ENCODE measurements at places on chromosomes 3 and 15. TPM values are rescaled to one million over a fixed set of nuclear protein-coding genes. Genes with fewer than 3 reads are reported as not detected.

DNA sequence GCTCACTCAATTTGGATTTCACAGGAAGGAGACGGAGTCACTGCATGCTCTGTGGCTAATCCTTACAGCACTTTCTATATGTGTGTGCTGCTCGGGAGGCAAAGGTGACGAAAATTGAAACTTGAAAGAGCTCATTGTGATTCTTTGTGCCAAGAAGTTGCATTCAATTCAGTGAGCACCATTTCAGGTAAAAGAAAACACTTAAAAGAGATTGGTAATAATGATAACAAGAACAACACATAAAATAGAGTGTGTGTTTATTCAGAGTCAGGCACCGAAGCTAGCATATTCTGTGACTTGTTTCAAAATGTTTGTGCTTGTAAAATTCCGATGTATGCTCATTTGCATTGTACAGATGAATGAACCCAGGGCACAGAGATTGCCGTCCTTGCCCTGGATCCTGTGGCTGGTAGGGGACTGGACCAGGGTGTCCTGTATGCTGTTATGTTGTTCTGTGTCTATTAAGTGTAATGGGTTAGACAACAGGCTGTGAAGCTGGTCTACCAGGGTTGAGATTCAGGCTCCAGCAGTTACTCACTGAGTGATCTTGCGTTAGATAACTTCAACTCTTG is 193.3 kb upstream of the PROK2 start:
- DNase-seq, result no peak
- no peaks in the 10 kb centered on the region for H3K36me3 ChIP-seq
- no peak overlapping the region for H3K4me3 ChIP-seq
- H3K27me3 ChIP-seq, result no peaks in the 10 kb centered on the region

DNA sequence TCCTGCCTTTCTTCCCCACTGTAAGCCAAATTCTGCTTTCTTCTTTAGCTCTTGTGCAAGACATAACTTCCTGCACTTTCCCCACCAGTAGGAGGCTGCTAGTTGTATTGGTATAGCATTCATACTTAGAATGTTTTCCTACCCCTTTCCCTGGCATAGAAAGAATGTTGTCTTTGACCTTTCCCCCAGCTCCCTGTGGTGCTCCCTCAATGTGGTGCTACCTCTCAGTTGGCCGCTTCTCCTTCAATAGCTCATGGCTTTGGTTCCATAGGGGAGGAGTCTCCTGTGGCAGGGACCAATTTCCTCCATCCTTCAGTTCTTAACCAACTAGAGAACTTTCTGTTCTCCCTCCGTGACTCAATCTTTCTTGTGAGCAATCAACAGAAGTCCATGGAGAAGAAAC is 67.5 kb upstream of the AKAP13 start:
- no peaks in the 10 kb centered on the region for H3K27me3 ChIP-seq
- H3K27ac ChIP-seq, result no peak overlapping the region

DNA sequence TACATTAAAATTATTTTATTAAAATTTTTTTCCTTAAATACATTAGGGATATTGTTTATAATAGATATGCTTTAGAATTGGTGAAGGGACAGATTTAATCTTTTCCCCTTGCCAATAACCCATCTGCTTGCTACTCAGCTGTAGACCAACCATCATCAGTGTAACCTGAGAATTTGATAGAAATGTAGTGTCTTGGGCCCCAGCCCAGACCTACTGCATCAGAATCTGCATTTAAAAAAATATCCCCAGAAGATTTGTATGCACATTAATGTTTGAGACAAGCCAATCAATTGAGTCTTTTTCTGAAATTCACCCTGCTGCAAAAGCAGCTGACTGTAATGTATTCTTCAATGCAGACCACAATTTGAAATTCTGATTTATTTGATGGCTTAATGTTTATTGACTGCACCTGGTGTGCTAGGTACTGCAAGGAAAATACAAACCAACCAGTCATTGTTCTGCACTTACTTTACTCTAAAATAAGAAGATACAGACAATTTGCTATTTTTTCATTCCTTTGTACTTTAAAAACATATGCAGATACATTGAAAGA is 190.7 kb upstream of the SGO1 start:
- no peaks in the 10 kb centered on the region for H3K36me3 ChIP-seq
- H3K4me3 ChIP-seq, result no peak overlapping the region
- H3K4me1 ChIP-seq, result no peaks in the 10 kb centered on the region
- no peak for DNase-seq

Gene ARPIN
- 26.2 TPM for total RNA-seq

- H3K4me1 ChIP-seq, result no peaks in the 10 kb centered on the region
- DNase-seq, result no peak
- H3K36me3 ChIP-seq, result no peaks in the 10 kb centered on the region
Observed at GRCh38 chr3:85481411-85482212, 522.8 kb downstream of the CADM2 start.

Gene CYP11A1
- 1.8 TPM for total RNA-seq

- DNase-seq, result no peak
- H3K27me3 ChIP-seq, result no peaks in the 10 kb centered on the region
- peak overlapping the region; percentile 95 for H3K27ac ChIP-seq
- peaks cover 55% of the 10 kb centered on the region for H3K4me1 ChIP-seq
Observed at GRCh38 chr3:185151101-185151963, 1.5 kb downstream of the C3orf70 start.

- H3K36me3 ChIP-seq, result no peaks in the 10 kb centered on the region
- H3K27ac ChIP-seq, result no peak overlapping the region
- no peaks in the 10 kb centered on the region for H3K27me3 ChIP-seq
- DNase-seq, result no peak
- no peaks in the 10 kb centered on the region for H3K4me1 ChIP-seq
Observed at GRCh38 chr3:55500555-55501330, 13.6 kb upstream of the WNT5A start.

Gene TRMT10C
- 16.7 TPM for total RNA-seq

Gene DRD3
- not detected for total RNA-seq

DNA sequence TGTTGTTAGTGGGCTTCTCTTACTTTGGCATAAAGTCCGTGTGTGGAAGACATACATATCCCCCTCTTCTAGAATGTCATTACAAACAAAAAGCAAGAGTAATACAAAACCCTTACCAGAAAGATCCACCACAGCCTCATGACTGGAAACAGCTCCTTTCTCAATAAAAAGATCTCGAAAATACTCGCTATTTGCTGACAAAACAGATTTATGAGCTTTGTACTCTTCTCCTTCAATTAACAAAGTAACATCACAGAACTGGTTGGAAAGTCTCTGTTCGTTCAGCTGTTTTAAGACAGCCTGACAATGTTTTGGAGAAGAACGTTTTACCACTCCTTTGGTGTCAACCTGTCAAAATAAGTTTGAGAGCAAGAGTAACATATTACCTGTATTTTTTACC is 5.9 kb downstream of the ZBTB11 start:
- no peak overlapping the region for H3K27ac ChIP-seq
- H3K36me3 ChIP-seq, result peaks cover 6% of the 10 kb centered on the region
- DNase-seq, result no peak
- peaks cover 30% of the 10 kb centered on the region for H3K4me1 ChIP-seq
- H3K27me3 ChIP-seq, result no peaks in the 10 kb centered on the region

DNA sequence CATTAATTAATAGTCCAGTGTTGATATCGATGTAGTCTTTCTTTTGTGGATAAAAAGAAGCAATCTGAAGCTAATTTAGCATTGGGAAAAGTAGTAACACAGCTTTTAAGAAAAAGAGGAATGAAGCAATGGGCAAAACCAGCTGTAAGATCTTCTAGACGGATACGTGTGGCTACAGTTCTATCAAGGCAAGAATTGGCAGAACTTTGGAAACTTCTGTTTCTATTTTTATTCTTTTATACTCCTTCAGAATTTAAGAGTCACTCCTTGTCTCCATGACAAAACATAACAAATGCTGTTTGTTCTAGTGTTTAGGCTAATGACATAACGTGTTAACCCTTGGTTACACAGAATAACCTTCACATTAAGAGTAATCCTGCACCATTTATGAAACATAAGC is 289.2 kb downstream of the ROBO2 start:
- H3K27me3 ChIP-seq, result no peaks in the 10 kb centered on the region
- no peak for DNase-seq
- H3K4me1 ChIP-seq, result peaks cover 7% of the 10 kb centered on the region
- H3K4me3 ChIP-seq, result no peak overlapping the region

DNA sequence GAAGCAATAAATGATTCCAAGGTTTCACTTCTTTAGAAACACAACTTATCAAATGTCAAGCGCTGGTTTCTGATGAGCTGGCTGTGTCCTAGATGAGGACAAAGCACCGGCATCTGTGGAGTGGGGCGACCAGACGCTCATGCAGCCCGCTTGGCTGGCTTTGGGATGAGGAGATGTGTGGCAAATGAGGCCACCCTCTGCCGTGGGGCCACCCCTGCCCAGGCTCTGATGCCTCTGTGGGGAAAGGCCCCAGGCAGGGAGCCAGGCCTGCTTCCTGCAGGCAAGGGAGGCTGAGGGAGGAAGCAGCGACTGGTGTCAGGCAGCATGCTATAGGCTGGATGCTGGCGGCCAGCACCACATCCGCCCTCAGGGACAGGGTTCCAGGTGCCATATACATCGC is 102.9 kb downstream of the HERC2 start:
- no peak overlapping the region for H3K27ac ChIP-seq
- H3K27me3 ChIP-seq, result no peaks in the 10 kb centered on the region
- DNase-seq, result no peak
- peaks cover 61% of the 10 kb centered on the region for H3K36me3 ChIP-seq
- no peak overlapping the region for H3K4me3 ChIP-seq
- H3K4me1 ChIP-seq, result no peaks in the 10 kb centered on the region

Gene SLC12A1
- not detected for total RNA-seq

Gene IL16
- 13.5 TPM for total RNA-seq

DNA sequence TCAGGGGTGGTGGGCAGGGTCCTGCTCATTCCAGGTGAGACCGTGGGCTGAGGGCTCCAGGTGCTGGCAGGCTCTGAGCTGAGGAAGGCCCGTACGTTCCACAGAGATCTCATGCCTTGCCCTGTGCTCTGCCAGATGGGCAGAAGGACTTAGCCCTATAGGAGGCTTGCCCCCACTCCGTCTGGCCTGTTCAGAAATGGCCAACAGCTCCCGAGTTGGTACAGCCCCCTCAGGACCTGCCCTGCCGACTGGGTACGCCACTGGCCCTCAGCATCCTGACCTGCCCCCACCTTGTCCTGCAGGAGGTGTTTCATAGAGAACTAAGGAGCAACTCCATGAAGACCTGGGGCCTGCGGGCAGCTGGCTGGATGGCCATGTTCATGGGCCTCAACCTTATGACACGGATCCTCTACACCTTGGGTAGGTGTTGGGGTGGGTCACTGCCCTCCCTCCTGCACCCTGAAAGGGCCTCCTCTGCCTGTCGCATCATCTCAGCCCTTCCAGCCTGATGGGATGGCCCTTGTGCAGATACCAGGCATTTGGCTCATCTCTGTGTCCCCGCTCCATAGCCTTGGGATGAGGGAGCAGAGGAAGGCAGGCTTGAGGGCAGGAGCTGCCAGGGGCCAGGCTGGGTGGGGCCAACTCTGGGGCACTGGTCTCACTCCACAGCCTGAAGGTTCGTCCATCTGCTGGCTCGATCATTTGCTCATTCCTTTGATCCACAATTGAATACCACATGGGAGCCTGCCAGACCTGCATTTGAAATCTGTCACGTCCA is 14.2 kb downstream of the TMEM43 start:
- no peak overlapping the region for H3K4me3 ChIP-seq
- H3K4me1 ChIP-seq, result peaks cover 55% of the 10 kb centered on the region
- H3K27me3 ChIP-seq, result no peaks in the 10 kb centered on the region
- peak overlapping the region; percentile 89 for H3K27ac ChIP-seq
- peaks cover 86% of the 10 kb centered on the region for H3K36me3 ChIP-seq

Gene HSPBAP1
- 14.5 TPM for total RNA-seq

DNA sequence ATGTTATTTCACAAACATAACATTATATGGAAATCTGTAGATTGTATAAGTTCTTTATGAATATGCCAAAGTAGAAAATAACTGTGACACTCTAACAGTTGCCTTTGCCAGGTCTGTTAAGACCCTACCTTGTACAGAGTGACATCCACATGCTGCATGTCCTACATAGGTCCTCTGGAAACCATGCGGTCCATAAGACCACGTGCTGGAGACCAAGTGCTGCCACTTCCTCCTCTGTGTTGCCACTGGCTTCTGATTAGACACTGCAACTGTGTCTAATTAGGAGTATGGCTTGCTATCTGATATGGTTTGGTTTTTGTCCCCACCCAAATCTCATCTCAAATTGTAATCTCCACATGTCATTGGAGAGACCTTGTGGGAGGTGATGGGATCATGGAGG is 855.5 kb upstream of the SEMA6D start:
- no peak for DNase-seq
- no peak overlapping the region for H3K27ac ChIP-seq

Data from esophagus muscularis mucosa (tissue), 4 donors.